Fibroblast of skin of scalp (primary cell): ENCODE measurements at places on chromosomes 2 and 18.

DNA sequence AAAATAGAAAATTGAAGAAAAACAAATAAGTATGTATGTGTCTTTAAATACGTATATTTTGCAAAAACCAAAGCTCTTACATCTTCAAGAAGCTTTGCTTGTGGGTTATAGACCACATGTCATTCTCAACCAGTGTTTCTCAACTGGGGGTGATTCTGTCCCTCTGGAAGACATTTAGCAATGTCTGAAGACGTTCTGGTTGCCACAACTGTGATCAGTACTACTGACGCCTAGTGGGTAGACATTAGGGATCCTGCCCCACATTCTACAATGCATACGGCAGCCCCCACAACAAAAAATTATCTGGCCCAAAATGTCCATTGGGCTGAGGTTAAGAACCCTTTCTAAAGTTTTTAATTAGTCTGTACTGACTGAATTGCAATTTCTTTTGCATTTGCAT, 48.4 kb downstream of the UNC50 start:
- no peak for DNase-seq

GRCh38 chr2:102508863-102509262, 35.8 kb downstream of the SLC9A4 start:
- no peak for DNase-seq

GRCh38 chr18:39772155-39772919, 2182.7 kb upstream of the PIK3C3 start:
- DNase-seq = peak; percentile 9

GRCh38 chr2:144254342-144255235, 265.3 kb downstream of the ZEB2 start:
- DNase-seq = no peak

DNA sequence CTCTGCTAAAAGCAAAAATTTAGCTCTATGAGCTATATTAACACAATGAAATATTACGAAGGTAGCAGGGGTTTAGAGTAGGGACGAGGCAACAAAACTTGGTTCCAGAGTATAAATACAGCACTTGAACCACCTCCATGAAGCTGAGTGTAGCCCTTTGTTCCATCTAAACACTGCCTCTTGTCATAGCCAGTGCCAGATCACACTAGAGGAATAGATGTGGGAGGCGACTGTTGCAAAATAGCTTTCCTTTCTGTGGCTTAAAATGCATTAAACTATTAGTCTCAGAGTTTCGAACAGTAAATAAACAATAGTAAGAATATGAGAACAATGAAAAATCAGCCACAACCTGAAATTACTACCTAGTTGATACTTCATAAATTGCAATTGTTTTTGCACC, 29.8 kb downstream of the PIEZO2 start:
- no peak for DNase-seq

DNA sequence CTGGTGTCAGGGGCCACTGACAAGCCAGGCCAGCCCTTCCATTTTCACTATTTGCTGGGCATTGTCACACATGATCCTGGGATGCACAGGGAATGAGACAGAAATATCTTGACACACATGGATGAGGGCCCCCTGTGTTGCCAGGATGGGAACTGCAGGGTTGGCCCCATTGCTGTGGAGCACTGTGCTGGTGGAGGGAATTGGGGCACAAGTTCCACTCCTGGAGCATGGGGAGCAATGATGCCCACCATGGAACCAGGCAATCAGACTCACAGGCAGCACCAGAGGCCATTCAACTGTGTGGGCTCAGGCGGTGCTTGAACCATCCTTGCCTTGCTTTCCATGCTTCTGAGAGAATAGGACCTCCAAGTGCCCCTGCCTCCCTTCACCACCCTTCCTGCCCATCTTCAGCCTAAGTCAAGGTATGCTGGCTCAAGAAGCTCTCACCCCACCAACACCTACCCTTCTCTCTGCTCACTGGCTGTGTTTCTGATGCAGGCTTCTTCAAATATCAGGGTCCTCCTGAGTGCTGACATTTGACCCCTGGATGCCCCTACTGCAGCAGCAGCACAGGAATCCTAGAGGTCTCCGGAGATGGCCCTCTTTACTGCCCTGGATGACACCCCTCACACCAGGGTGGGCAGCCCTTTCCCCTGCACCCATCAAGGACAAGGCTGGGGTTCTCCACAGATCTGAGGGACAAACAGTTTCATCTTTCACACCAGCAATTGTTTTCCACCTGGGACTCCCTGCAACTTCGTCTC, 11.0 kb downstream of the ADRA2B start:
- DNase-seq = no peak

DNA sequence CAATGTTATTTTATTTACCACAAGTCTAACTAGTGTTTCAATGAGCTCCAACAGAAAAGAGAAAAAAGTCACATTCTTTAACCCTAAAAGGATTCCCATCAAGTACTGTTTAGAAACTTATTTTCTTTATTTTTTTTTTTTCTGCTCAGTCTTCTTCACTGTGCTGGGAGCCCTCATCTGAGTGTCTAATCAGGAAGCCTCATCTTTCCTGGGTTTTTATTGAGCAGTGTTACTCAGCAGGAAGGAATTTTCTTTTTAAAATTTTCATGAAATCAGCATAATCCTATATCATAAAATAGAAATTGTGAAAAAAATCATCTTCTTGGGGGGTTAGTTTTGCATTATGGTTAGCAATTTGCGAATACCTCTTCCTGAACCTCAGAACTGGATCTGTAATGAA, 453.8 kb downstream of the CDH2 start:
- DNase-seq = peak; percentile 69

- DNase-seq = no peak
Measured at GRCh38 chr18:75110846-75111415, 98.0 kb downstream of the PTGR3 start.

DNA sequence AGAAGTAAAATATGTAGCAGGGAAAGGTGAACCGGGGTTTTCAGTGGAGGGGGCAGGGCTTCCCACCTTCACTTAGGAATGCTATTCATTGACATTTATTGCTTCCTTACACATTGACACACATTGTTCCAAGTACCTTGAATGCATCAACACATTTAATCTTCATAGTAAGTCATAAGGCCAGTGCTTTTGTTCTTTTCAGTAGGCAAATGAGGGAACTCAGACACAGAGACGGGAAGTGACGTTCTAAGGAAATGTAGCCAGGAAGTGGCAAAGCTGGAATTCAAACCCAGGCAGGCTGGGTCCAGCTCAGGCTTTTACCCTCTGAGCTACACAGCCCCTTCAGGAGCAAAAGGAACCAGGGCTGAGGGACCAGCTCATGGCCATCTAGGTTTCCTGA, 20.7 kb downstream of the BMP10 start:
- DNase-seq = no peak

DNA sequence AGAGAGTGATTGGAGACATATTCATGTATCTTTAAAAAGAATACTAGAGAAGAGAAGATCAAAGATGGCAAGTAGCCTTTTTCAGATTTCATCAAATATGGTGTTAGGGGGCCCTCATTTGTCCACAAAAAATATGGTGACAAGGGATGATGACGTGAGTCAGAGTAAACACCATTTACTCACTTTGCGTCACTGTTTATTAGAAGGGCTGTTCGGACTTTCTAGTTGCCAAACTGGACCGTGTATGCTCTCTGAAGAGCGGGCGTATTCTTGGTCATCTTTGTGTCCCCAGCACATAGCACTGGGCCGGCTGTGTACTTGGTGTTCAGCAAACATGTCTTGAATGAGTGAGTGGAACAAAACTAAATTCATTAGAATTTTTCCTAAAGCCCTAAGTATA, 37.5 kb downstream of the TTC39C start:
- no peak for DNase-seq

- peak; percentile 74 for DNase-seq
Measured at GRCh38 chr2:201858281-201859184, 52.2 kb downstream of the CDK15 start.

- DNase-seq = no peak
Measured at GRCh38 chr2:111669928-111670695, 213.9 kb downstream of the ANAPC1 start.

DNA sequence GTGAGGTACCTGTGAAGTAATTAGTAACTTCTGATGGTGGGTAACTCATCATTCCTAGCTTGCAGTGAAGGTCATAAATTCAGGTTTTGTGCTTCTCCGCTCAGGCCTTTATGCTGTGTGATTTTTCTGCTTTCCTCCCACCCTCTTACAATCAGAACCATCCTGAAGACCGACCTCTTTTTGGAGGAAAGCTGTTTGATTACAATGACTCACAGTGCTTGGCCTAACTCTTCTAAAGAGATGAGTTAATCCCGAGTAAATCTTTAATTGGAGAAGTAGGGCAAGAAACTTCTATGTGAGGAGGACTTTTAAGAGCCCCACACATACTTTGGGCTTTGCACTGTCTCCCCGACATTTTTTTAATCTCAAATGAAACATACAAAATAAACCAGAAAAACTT, 53.1 kb downstream of the TTC27 start:
- no peak for DNase-seq

DNA sequence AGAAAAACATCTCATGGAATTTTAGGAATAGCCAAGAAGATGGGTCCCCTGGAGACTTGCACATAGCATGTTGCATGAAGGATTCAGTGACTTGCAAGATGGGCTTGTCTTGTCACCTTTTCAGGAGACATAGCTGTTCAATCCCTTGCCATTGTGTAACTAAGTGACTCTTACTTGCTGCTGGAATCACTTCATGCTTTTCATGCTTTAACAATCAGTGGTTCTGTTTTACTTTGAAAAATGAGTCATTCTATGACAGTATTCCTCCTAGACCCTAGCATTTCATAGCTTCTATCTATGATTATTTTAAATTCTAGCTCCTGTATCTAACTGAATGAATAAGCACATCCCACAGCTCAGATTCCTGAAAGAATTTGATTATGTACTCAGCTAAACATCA, 2.8 kb downstream of the KYNU start:
- DNase-seq = peak; percentile 73

DNA sequence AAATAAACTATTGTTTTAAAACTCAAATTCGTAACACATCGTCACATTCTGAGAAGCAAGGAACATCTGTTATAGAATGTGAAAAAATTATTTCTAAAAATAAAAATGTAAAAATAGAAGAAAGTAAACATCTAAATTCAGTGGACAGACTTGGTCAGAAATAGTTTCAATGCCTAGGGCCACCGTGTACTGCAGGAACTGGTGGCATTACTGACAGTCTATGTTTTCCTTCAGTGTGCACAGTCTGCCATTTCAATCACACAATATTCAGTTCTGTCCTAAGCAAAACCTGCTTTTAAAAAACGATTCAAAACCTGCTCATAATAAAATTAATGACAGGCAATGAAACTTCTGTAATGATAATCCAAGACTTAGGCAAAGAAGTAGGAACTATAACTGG, 190.1 kb downstream of the ERBB4 start:
- no peak for DNase-seq

DNA sequence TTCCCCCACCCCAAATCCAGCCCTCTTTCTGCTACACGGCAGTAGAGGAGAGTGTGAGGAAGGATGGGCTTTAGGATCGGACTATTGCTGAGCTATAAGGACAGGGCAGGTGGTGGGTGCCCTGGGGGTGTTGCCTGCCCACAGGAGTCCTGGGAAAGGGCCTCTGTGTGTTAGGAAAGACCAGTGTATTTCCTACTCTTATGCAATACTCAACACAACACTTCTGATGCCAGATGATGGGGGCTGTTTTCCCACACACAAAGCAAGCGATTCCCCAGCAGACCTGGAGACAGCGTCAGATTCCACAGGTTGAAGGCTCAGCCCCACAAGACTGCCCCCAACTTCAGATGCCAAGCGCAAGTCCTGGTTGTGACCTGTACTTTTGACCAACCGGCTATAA, 91.0 kb upstream of the LCLAT1 start:
- no peak for DNase-seq

DNA sequence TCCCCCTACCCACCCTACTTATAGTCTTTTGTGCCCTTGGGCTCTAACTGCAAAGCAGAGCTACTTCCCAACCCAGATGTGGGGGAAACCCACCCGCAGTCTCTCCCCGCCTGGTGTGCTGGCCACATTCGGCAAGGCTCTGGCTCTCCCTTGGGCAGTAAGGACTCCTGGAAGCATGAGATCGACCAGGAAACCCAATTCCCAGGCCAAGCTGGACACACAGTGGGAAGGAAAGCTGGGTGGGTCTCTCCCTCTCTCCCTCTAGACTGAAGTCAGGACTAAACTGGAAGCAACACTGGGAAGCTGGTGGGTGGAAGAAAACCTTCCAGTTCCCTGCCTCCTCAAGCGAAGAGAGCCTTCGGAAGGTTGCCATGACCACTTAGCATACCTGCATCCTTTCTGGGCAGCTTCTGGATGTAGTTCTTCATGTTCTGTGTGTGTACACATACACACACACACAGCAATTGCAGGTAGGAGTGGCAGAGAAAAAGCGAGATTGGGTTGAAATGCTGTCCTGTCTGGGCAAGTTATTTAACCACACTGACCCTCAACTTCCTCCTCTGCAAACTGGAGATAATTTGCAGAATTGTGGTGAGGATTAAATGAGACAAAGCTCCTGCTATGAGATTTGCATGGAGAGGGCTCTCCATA, 33.9 kb downstream of the ZBTB7C start:
- DNase-seq = no peak

DNA sequence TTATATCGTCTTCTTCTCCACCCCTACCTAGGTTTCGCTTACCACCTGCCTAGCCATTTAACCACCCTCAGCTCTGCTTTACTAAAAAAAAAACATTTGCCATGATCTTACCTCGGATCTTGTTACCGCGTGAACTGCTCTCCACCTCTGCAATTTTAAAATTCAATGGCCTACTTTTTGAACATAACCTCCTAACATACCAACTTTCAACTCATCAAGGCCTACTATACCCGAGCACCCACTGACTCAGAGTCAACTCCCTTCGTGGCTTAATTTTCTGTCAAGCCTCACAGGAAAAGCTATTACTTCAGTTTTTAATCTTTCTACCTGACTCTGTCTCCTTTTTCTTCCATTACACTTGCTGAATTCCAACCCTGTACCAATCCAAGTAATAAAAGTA, 55.7 kb downstream of the ATAD2B start:
- no peak for DNase-seq

GRCh38 chr2:82539280-82539621, 1919.8 kb downstream of the SUCLG1 start:
- DNase-seq = no peak

- DNase-seq = no peak
Measured at GRCh38 chr2:20309001-20309400, 41.6 kb downstream of the PUM2 start.

DNA sequence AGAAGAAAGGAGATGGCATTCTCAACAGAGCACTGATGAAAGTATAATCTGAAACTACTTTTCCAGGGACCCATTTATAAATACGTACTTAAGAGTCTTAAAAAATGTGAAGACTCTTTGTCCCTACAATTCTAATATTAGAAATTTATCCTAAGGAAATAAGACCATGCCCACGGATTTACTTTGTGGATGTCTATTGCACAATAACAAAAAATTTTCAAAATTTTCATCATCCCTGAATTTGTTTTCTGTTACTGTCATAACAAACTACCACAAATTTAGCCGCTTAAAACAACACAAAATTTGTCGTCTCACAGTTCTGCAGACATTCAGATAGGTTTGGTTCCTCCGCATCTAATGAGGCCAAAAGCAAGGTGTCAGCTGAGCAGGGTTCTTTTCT, 182.3 kb upstream of the SMAD7 start:
- DNase-seq = no peak

- DNase-seq = no peak
Measured at GRCh38 chr2:206054952-206055351, 31.0 kb downstream of the INO80D start.

GRCh38 chr18:33745871-33746545, 168.0 kb downstream of the ASXL3 start:
- DNase-seq = no peak
